HS-27A (cell line): ENCODE measurements at places on chromosomes 7 and 10.
A peak's percentile ranks its signal among the peaks of the same experiment; 100 is the strongest.

- no peak for DNase-seq
Observed at GRCh38 chr7:149130572-149131198, 4.6 kb upstream of the ZNF425 start.

DNA sequence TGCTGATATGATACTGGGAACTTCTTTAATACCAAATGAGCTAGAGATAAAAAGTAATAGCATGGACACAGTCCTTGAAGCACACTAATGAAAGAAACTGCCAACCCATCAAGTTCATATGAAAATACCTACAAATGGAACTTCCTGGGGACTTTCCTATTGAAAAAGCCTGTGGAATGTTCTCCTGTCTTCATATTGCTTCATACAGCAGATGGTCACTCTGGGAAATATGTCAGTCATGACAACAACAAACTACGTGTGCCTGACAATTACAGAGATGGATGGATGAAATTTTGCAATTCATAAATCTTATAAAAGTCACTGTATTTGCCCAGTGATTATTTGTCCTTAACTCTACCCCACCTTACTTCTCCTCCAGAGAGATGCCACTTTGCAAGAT is 106.6 kb upstream of the COL1A2 start:
- DNase-seq, result no peak

- no peak for DNase-seq
Observed at GRCh38 chr10:101644002-101644401, 51.0 kb downstream of the FBXW4 start.

DNA sequence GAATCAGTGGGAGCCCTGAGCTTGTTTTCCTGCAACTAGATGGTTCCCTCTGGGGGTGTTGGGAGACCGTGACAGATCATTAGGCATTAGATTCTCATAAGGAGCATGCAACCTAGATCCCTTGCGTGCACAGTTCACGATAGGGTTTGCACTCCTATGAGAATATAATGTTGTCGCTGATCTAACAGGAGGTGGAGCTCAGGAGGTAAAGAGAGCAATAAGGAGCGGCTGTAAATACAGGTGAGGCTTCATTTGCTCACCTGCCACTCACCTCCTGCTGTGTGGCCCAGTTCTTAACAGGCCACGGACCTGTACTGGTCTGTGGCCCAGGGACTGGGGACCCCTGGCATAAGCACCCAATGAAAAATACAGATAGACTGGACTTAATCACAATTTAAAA is 10.7 kb downstream of the SLC26A3 start:
- no peak for DNase-seq

- DNase-seq, result no peak
Observed at GRCh38 chr10:16030562-16030961, 170.3 kb upstream of the MINDY3 start.

DNA sequence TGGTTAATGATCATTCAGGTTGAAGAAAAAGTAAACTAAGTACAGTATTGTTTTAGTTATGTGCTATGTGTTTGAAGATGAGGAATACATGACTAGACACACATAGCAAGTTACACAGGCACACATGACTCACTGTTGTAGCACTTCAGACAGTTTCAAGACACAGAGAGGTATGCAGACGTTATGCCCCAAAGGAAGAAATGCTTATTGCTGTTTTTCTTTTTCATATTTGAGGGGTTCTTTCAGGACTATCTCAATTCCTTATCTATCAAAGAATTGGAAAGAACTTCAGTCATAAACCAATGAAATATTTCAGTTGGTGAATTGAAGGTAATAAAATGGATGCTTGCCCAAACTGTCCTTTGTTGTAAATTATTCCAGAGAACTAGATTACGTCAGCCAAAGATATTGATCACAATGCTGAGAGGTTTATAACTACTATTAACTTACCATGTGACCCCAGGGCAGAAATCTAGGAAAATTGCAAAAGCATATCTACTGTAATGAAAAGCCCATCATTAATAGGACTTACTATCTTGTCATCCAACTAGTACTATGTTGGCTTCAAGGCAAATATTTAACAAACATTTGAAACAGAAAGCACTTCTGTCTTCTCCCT is 61.2 kb upstream of the CAPZA2 start:
- peak; percentile 65 for DNase-seq

GRCh38 chr10:44968500-44969400 is 9.1 kb downstream of the RASSF4 start:
- no peak for DNase-seq

DNA sequence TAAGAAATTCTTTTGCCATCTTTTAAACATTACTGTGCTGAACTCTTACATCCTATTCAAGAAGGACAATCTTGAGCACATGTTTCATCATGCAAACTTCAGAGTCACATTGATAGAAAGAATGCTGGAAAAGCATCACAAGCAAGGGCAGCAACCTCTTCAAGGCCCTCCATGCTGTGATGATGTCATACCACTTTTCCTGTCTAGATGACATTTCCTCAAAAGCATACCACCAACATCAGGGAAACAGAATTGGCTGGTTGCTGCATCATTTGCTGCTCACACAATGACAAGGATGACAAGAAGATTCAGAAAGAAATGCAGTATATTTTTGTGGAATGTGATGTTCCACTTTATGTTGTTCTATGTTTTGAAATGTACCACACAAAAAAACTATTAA is 37.6 kb downstream of the CYP2C8 start:
- DNase-seq, result no peak
